Stimulated activated CD4-positive, alpha-beta T cell treated with anti-CD3 and anti-CD28 coated beads, Interleukin-1b, Interleukin-23, amount 100 ng/mL, for 48 hours (primary cell): ENCODE measurements at places on chromosomes 3 and 15.

DNA sequence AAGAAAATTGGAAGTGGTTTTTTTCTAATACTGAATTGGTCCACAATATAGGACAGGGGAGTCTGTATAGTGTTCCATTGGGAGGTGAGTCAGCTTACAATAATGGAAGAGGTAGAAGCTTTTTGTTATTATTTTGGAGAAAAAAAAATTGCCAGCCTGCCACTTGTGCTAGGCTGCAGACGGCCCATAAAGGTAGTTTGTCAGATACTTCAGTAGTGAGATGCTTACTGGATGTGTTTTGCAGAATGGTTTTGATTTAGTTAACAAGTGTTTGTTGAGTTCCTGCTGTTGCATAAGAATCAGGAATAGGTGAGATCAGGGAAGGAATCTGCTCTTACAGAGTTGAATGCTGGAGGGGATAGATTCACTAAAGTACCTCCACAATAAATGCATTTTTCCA, 1.0 kb downstream of the DTWD1 start:
- DNase-seq = no peak

DNA sequence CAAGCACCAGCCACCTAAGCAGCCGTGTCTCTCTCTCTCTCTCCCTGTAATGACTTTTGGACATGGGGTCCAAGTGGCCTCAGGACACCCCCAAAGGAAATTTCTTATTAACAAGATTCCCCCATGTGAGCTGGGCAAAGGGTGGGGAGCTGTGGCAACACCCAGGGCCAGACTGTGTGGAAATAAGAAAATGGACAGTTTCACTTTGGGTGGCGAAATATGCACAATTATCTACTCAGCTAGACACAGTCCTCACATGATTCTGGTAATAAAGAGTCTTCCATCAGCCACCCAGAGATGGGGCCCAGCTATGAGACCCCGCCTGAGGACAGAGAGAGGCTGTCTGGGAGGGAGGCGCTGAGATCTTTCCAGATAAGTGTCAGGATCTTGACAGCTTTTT, 96.8 kb upstream of the TPM1 start:
- DNase-seq = no peak

DNA sequence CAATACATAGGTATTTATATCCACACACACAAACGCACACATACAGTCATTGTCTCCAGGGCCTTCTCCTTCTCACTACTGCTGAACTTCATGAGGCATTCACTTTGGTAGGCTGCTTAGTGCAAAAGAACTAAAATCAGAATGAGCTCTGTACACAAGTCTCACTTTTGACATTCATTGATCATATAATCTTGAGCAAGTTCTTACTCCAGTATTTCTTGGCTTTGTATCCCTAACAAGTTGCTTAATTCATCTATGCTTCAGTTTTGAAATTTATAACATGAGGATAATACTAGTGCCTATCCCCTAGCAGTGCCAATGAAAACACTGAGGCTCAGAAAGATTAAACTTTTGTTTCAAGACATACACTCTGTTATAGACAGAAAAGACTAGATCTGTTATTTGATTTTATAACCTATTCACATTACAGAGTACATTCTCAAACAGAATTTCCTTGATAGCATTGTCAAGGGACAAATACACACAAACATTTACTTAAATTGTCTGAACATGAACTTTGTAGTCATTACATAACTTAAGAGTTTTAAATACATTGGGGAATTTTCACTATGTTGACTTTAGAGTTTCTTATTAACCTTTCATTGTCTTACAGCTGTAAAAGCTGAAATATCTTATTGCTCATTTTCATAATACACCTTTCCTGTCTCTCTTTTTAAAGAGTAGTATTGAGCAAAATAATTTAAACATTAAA, 55.0 kb upstream of the SI start:
- DNase-seq = no peak

- peak; percentile 43 for DNase-seq
Observed at GRCh38 chr15:60797444-60798040, 318.6 kb upstream of the ICE2 start.

DNA sequence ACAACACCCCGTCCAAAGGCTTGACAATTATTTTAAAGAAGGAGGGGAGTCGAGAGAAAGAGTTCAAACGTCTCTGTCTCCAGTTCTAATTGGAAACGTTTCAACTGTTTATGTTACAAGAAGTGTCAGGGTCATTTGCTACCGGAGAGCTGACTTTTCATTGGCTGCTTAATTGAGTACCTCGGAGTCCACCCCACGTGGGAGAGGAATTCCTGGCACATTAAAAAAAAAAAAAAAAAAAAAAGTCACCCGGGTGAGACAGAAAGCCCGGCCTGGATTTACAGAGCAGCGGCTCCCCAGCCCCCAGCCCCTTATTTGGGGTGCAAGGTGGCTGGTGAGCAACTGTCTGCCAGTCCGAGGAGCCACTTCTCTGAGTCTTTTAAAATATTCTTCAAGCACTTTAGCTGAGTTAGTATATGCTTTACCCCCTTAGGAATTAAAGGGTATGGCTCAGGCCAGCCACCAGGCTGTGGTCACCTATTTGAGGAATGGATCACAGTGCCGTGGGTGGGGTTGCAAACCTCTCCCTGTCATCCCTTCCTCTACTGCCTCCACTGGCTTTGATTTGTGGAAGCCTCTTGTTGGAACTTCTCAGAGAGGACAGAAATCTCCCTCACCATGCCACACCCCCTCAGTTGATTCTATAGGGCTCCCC, 3.9 kb upstream of the TLE3 start:
- DNase-seq = no peak

DNA sequence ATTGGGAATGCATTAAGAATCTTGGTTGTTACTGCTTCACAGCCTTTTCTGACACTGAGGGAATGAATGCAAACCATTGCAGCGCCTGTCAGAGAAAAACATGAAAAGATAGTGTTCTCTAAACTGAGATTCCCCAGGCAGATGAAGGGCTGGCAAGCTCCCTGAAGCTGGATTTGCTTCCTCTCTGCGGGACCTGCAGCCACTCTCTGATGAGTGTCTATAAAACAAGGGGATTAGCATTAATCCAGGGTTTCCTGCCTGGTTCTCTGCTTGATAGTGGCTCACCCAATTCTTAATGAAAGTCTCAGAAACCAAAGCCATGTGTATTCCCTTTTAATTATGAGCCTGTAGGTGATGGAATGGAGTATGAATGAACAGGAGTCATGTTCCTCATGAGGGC, 344.3 kb upstream of the UMPS start:
- DNase-seq = no peak

DNA sequence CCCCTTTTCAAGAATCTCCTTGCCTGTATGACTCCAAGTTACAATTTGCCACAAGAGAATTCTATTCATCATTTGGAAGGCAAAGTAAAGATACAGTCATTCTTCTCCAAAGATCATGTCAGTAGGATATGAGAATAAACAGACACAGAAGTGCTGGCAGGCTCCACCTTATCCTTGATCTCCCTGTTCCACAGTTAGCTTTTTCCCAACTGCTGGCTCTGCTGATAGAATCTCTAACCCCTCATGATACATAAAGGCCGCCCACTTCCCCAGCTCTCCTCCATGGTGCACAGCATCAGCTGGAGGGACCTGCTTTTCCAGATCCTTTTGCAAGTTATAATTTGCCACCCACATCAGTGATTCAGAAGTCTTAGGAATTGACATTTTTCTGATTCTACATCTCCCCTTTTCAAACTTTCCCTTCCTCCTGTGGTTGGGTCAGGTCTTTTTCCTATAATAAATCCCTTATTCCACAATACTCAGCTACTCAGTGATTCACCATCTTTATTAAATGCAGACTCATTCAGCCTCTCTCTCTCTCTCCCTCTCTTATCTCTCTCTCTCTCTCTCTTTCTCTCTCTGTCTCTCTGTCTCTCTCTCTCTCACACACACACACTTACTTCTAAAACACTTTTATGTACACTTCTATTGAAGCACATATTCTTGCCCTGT, 465.4 kb downstream of the GBE1 start:
- no peak for DNase-seq

DNA sequence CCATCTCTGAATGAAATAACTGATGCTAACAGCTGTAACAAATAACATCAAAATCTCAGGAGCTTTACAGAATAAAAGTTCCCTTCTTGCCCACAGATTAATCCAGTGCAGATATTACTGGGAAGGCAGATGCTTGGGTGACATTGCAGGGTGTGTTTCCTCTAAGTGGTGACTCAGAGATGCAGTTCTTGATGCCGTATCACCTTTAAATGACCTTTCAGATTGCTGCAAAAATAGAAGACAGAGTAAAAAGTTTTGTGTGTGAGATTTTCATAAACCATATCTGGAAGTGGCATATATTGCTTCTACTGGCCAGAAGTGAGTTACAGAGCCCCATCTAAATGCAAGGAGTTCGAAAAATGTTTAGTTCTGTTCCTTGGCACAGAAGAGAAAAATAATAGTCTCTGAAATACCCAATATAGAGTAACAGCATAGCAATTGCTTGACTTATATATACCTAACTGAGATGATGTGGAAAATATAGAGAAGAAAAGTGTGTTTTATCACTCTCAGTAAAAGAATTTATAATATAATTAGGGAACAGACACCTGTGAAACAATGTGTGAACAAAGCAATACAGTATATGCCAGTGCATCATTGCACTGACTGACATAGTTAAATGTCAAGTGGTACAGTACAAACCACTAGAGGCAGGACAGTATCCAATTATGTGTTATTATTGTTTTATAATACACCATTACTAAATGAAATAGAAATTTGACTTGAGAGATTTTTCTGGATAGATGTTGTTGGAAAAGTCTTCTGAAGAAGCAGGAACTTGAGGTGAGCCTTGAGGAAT, 430.7 kb upstream of the CBLB start:
- DNase-seq = peak; percentile 28

GRCh38 chr3:151166161-151166560, 36.9 kb downstream of the GPR171 start:
- DNase-seq = no peak

- no peak for DNase-seq
Observed at GRCh38 chr3:40355410-40355809, 31.6 kb upstream of the ENTPD3 start.

- DNase-seq = no peak
Observed at GRCh38 chr15:42199126-42199525, 9.0 kb downstream of the VPS39 start.

DNA sequence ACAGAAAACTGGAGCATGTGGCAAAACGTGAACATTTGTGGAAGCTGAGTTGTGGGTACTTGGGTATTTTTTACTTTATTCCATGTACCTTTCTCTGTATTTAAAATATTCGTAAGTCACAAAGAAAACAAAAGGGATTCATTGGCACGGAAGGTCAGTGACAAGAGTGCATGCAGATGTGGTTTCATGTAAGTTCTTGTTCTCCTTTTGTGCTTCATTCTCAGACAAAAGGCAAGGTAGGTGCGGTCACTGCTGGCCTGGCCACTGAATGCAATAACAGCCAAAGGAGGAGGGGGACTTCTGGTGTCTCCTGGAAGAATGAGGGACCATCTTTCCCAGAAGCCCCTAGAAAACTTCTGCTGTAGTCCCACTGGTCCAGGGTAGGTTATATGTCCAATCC, 200.0 kb upstream of the TOPAZ1 start:
- no peak for DNase-seq

DNA sequence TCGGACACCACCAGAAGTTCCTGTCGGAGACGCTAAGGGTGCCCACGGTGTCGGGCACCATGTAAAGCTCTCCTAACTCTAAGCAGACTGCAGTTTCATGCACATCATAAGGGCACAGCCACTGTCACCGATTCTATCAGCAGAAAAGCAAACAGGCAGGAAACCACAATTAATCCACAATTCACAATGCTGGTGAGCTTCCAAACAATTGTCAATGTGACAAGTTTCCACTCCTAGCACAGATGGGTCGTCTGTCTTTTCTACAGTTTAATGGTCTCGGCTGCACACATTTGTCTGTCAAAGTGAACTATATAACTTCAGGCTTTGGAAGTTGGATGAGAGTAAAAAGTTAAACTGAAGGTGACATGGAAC, 8.8 kb upstream of the OCA2 start:
- DNase-seq = no peak

DNA sequence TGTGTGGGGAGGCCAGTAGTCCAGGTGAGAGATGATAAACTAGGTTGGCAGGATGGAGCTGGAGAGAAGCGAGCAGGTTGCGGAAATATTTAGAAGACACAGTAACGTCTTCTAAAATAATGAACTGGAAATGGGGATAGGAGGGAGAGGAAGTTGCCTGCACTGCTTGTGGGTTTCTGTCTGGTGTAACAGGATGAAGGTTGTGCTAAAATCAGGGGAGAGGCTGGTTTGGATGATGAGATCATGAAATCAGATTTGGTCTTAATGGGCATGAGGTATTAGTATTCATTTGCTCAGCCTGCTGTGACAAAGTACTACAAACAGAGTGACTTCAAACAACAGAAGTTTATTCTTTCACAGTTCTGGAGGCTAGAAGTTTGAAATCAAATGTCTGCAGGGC, 32.1 kb upstream of the TNFAIP8L3 start:
- DNase-seq = no peak

DNA sequence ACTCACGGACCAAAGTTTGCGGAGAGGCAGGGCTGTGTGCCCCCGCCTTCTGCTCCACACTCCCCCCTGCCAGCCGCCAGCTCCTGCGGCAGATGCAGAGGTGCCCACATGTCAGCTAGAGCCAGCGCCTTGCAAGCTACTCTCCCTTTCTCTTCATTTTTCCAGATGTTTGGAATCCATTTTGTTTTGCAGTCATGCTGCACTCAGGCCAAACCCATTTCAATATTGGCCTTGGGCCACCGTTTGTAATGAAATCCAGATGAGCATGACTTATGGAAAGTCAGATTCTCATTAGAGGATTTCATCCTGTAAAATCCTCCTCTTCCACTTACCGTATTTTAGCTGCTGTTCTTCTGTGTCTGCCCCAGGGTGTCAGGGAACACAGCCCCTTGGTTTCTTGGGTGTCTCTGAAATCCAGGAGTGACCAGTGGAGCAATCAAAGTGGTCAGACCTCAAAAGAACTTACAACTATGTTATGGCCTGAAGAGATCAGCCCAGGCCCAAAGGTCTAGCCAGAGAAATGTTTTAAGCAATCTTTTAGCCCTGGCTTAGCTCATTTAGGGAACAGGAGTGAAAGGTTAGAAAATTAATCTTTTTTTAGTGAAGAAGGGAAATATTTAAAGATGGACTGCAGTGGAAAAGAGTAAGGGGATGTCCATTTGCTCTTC, 65.8 kb downstream of the AAGAB start:
- DNase-seq = no peak

GRCh38 chr15:40594429-40594836, 384 bp downstream of the KNL1 start:
- no peak for DNase-seq

DNA sequence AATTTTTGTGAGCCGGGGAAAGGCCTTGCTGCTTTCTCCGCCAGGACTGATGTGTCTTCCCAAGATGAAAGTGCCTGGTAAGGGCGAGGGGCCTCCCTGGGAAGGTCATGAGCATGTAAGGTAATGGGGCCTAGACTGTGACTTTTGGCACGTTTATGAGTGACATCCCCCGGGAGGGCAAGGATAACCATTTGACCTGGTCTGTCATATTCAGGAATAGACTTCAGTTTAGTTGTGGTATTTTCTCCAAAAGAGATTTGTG, 631 bp upstream of the CNBP start:
- peak; percentile 43 for DNase-seq

DNA sequence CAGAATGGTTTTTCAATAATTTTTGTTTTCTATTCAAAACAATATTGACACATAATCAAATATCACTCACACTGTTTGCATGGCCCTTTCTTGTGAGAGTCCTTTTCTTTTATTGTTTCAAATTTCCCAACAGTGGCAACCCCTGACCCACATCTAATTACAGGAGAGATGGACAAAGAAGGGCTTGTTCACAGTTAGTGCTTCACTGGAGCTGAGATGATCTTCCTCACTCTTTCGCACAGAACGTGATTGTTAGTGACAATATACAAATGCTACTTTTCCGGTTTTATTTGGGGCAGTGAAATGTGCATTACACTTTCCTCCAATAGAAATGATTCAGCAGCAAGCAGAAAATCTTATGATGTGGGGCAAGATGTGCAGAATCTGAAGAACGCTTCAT, 38.6 kb upstream of the TTC14 start:
- no peak for DNase-seq
